Esophagus mucosa (tissue), 1 donor: ENCODE measurements at places on chromosomes 3 and 15. TPM values are rescaled to one million over a fixed set of nuclear protein-coding genes. Genes with fewer than 3 reads are reported as not detected.

The ZIC4 gene
- not detected for total RNA-seq

The MAGEL2 gene
- total RNA-seq, result 0.08 TPM

DNA sequence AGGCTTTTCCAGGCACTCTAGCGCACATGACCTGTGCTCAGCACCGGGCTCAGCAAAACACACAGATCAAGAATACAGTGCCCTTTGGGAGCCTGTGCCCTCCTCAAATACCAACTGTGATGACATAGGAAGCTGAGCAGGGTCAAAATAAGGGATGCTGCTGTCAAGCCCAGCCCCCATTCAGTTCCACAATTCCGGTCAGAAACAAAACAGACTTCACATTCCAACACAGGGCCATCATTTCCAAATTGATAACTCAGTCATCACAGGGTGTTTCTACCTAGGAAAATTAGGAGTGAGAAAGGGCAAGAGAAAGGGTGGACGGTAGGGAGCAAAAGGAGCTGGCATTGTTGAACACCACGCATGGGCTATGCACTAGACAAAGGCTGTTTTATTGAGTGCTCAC, 158.4 kb upstream of the CCDC54 start:
- no peak for ATAC-seq

- no peak for ATAC-seq
Observed at GRCh38 chr15:32834156-32834555, 116.4 kb downstream of the GREM1 start.

- ATAC-seq, result no peak
Observed at GRCh38 chr15:74431645-74432044, 2.1 kb downstream of the SEMA7A start.

DNA sequence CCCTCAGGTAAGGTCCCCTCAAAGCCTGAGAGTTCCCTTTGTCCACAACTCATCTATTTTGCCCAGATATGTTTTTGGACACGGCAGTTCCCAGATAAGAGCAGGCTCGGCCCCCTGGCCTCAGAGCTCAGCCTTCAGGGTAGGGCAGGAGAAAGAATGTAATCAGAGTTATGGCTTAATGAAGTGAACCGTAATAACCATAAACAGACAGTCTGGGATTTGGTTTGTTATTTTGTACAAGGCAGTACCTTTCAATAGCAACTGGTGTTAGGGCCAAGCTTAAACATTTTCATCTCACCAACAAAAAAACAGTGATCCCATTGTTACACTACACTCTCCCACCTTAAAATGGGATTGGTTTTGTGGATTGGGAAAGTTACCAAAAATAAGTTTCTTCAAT, 12.2 kb upstream of the ALDH1A3 start:
- ATAC-seq, result no peak

- no peak for ATAC-seq
Observed at GRCh38 chr3:8352475-8352874, 149.1 kb upstream of the LMCD1 start.

- peak; percentile 43 for ATAC-seq
Observed at GRCh38 chr3:52225452-52226228, at the start of gene TLR9. Gene TLR9 (minus strand): TSS chr3:52225645. CDS start chr3:52225529, 116 bp downstream.

GRCh38 chr3:195570344-195570743, 13.4 kb downstream of the APOD start:
- ATAC-seq, result no peak

DNA sequence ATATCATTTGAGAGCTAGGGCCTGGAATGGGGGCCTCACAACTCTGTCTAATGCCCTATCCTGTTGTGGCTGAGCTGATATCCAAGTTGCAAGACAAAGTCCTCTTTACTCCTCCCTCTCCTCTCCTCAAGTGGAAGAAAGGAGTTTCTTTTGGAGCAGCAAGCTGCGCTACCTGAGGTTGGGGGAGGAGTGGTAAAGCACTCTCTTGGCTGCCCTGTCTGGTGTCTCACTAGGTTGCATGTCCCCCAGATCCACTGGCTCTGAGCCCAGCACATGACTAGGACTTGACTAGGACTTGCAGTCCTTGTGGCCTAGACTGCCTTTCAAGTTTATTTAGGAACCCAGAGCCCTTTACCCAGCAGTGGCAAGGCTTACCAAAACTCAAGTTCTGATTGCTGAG, 141.1 kb upstream of the SETMAR start:
- ATAC-seq, result no peak

- no peak for ATAC-seq
Observed at GRCh38 chr3:176769547-176770190, 427.6 kb downstream of the TBL1XR1 start.

DNA sequence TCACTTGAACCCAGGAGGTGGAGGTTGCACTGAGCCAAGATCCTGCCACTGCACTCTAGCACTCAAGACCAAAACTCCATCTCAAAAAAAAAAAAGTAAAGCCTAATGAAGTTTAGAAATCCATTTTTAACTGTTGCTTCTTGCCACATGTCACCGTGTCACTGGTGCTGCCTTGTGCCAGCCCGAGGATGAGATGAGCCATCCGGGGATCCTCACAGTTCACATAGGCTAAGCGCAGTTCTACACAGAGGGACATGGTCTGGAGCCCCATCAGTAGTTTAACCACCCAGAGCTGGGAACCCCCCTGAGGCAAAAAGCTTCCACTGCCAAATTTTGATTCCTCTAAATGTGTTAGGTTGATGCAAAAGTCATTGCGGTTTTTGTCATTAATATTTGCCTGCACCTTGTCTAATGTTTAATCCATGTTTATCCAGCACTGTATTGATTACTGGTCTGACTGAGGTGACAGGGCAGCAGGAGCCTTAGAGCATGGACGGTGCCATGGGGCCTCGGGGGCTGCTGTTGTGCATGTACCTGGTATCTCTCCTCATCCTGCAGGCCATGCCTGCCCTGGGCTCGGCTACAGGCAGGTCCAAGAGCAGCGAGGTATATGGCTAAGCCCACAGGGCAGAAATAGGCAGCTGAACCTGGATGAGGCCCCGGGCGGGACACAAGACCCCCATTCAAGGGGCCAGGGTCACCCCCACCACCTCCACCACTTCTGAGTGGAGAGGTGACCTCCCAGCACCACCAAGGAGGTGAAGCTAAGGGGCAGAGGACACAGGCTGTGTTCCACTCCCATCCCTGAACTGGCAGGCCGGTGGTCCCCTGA, at the start of gene ITIH1:
ITIH1 (plus strand) TSS at position 473 of the 832 bp plus-strand sequence; CDS start at position 490, 17 bp downstream.
- no peak for ATAC-seq
